CD4-positive, alpha-beta T cell treated with Interleukin-12 subunit alpha and Interleukin-12 subunit beta, for 1 hour (primary cell): ENCODE measurements at places on chromosomes 11 and 22.

GRCh38 chr11:82529936-82530335 is 203.7 kb downstream of the FAM181B start:
- no peak for DNase-seq

- no peak for DNase-seq
These were observed 1.3 kb downstream of the GRIK4 start for GRCh38 chr11:120512739-120513435.

DNA sequence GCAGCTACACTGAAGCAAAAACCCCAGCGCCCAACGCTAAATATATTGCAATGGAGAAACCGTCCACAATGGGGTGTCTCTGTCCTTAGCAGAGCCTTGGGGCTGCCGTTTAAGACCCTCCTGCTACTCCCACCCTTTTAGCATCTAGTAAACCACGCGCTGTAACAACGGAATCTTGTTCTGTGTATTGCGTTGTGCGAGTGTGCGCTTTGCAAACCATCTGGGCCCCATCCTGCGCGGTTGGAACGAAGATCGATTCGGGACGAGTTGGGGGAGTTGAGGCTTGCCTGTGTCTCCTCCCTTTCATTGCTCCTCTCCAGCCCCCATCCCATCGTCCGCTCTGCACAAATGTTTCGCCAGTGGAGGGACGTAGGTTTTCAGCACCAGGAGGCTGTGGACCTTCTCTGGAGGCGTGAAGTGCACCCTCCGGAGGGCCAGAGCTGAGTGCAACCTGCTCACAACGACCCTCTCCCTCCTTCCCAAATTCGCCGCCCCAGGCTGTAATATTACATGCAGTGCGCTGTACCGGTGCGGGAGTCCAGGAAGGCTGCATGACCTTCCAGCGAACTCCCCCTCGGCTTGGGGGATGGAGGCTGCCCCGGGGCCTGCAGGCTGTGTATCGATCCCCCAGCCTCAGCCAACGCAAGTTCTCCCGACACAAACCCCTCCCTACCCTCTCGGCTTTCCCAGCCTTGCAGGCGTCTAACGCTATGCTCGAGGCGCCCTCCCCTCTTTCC is 1.6 kb upstream of the KMT2A start:
- DNase-seq, result peak; percentile 23

- DNase-seq, result no peak
These were observed 27.6 kb upstream of the TTC12 start for GRCh38 chr11:113286509-113287497.

- no peak for DNase-seq
These were observed 145.2 kb downstream of the DBX1 start for GRCh38 chr11:20015101-20015500.

- no peak for DNase-seq
These were observed 17.0 kb downstream of the IL17REL start for GRCh38 chr22:49995361-49996118.

- DNase-seq, result no peak
These were observed 9.4 kb downstream of the ADAMTS15 start for GRCh38 chr11:130457623-130458409.

- no peak for DNase-seq
These were observed 137.1 kb upstream of the CTSC start for GRCh38 chr11:88474655-88475054.

- peak; percentile 67 for DNase-seq
These were observed 19.5 kb downstream of the PIK3IP1 start for GRCh38 chr22:31272522-31273446.

- DNase-seq, result no peak
These were observed 224.8 kb upstream of the RAG2 start for GRCh38 chr11:36822829-36823228.

- no peak for DNase-seq
These were observed 76.9 kb upstream of the EED start for GRCh38 chr11:86167499-86168164.

DNA sequence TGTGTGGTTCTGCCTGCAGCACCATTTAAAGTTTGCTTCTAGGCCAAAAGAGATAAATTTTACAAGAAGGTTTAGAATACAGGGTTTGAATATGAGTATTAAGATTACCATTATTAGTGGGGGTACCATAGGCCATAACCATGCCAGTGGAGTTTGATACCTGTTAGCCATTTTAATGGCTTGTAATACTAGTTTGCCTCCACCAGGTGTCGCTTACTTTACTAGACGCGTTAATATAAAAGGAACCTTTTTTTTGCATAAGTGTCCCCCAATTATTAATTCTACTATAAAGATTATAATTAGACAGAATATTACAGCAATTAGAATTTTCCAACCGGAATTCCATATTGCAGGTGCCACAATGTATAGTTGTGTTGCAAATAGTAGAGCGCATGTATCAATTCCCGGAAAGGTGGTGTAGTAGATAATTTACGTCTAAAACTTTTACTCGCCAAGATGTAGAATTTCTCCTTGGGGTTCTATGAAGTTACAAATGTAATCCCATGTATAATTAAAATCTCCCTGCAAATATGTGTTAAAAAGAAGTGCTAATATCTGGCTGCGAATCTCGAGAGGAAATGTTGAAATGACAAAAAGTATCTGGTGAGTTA is 16.1 kb downstream of the MS4A6E start:
- DNase-seq, result peak; percentile 23

DNA sequence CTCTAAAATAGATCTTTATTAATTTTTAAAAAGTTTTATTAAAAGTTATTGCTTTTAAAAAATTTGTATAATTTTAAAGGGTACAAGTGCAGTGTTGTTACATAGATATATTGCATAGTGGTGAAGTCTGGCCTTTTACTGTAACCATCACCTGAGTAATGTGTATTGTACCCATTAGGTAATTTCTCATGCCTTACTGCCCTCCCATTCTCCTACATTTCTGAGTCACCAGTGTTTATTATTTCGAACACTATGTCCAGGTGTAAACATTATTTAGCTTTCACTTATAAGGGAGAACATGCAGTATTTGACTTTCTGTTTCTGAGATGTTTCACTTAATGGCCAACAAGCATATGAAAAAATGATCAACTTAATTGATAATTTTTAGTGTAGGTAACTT is 2.3 kb downstream of the OR51G1 start:
- DNase-seq, result no peak
